Activated T-helper 1 cell treated with anti-CD3 and anti-CD28 coated beads, Interleukin-12 subunit alpha, Interleukin-12 subunit beta, Interleukin-2, Interleukin-4 antibody, amounts not matched to agents 30 ng/mL and 10 ng/mL and 1 ng/mL, durations not matched to agents 14 hours and 24 hours and 36 hours (primary cell): ENCODE measurements at places on chromosomes 13 and 19.

DNA sequence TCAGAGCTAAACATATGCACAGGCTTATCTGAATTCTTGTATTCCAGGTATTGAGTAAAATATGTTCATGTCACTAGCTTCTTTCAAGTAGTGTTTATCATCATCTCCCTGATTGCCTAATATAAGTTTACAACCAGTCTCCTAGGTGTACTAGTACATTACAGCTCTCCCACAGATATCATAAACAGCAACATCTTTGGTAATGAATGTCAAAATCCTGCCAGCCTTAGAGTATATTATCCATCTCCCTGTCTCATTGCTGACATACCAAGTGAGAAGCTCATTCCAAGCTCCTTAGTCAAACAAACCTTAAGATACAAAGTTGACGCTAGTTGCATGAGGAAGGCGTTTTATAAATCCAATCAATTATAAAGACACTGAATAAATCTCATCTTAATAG, 689.1 kb upstream of the GPC6 start:
- DNase-seq, result no peak

DNA sequence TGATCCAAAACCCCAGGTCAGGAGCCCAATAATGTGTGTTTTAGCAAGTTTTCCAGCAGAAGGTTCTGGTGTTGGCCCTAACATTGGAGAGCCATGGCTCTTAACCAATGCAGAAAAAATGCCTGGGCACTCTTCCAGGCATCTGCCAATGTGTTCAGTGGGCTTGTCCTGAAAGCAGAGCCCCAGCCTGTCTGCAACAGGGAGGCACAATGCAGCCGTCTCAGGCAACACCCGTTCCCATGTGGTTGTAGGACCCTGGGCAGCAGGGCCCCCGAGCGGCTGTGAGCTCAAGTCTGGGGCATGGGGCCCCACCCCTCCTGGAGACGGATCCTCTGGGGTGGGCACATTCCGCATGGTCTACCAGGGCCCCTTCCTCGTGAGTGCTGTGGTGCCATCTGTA, 58.1 kb upstream of the SIAH3 start:
- no peak for DNase-seq

GRCh38 chr19:52659013-52659412, 20.9 kb upstream of the ZNF83 start:
- no peak for DNase-seq

DNA sequence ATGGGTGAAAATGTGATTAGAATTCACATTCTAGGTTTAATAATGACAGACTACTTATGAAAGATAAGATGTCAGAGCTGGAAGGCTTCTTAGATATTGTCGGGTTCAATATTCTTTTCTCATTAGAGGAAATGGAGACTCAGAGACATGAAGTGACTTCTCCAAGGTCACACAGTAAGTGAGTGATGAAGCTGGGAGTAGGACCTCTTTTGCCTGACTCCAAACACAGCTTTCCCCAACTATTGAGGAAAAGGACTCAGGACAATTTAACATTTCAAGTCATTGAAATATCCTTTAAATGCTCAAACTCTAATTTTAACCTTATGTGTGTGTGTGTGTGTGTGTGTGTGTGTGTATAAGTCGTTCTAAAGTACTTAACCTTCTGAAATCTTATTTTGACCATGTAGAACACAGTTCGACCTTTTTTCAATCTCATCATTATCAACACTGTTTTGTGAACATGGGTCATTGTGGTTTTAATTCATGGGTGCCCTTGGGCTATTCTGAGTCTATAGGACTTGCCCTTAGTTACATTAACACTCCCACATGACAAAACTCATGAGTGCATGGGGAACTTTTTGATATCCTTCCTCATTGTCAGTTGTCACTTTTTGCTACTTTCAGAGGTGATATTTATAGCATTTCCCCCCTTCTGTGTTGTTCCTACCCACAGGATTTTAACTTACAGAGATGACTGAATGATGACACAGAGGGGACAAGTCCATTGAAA, 53.0 kb downstream of the LRCH1 start:
- DNase-seq, result no peak

GRCh38 chr19:9952276-9952675, 16.0 kb upstream of the OLFM2 start:
- DNase-seq, result no peak

- DNase-seq, result no peak
These were observed 17.2 kb downstream of the RASA3 start for GRCh38 chr13:114115191-114115671.

DNA sequence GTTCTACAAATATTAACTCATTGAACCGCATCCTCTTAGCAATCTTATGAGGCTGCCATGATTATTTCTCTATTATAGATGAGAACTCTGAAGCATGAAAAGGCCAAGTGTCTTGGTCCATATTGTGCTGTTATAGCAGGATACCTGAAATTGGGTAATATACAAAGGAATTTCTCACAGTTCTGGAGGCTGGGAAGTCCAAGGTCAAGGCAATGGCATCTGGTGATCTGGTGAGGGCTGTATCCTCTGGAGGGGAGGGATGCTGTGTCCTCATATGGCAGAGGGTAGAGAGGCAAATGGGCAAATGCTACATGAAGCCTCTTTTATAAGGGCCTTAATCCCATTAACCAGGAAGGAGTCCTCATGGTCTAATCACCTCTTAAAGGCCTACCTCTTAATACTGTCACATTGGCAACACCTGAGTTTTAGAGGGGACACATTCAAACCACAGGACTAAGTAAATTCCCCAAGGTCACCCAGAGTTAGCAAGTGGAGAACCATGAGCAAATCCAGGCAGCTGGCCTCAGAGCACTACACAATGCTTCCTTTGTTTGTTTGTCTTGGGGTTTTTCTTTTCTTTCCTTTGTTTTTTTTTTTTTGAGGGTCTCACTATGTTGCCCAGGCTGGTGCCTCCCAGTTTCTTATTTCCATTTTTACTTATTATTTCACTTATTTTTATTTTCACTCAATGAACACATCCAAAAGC, 55.9 kb upstream of the LATS2 start:
- DNase-seq, result no peak

- no peak for DNase-seq
These were observed 368.2 kb downstream of the COG6 start for GRCh38 chr13:40023595-40024203.

DNA sequence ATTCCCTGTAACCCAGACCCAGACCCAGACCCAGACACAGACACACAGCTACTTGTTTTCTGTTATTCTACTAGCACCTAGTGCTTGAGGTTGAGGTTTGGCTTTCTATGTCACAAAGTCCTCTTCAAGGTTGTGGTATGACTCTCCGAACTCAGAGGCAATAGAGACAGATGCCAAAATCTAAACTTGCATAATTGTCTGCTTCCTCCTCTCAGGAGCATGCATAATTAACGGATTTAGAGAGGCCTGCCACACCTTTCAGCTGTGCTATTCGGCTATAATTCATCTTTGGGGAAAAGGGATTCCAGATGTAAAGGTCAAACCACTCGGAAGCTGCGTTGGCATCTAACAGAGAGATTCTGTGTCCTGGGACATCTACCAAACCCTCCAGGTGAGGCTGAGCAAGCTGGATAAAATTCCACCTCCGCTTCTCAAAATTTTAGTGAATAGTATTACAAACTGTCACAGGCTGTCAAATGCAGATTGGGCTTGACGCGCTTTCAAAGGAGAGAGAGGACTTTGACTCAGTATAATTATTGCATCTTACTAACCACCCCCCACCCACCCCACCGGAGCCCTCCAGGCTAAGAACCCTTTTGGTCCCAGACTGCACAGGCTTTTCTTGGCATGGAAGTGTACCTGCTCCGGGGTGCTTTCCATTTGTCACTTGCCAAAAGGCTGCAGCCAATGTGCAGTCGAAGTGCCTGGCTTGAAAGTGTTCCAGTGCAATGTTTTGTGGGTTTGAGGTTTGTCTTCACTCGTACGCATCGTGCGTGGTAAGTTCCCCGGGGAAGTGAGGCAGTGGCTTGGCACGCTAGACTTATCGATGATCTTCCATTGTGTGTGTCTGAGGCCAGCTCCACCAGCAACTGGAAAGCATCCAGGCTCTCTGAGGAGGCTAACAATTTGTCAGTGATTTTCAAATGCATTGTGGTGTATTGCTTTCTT, 194.1 kb downstream of the TDRD3 start:
- no peak for DNase-seq

DNA sequence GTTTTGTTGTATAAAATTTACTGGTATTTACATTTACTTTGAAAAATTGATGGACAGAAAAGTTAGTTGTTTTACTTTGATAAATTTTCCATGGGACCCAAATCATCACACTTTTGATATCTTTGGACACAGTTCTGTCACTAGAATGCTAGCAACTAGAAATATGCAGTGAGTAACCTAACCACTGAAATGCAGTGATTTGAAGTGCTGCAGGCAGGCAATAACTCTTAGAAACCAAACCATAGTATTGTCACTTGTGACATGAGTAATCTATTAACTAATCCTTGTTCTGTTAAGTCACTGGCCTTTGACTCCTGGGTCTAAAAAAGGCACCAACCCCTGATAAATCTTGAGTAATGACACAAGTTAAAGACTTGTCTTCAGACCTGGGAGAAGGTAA, 620.0 kb upstream of the ATXN8OS start:
- no peak for DNase-seq

- no peak for DNase-seq
These were observed 38.8 kb downstream of the TDRD3 start for GRCh38 chr13:60435762-60436374.

- DNase-seq, result no peak
These were observed 47.7 kb downstream of the GSX1 start for GRCh38 chr13:27839809-27840467.

- no peak for DNase-seq
These were observed 243.5 kb downstream of the RGCC start for GRCh38 chr13:41700790-41701310.

DNA sequence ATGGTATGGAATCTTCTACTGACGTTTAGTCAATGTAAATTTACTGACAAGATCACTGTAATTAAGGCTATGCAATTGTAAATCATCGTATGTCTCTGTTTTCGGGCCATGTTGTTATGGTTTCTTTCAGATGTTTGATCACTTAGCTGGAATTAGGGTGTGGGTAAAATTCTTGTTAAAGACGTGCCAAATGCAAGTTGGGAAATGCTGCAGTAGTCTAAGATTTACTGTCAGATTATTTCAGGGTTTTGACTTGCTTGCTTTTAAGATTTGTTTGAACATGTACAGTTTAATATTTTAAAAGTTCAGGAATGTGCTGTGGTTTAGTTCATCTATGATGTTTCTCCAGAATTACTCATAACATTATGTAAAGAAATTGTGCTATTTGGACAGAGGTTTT, 10.8 kb downstream of the NDFIP2 start:
- DNase-seq, result no peak

DNA sequence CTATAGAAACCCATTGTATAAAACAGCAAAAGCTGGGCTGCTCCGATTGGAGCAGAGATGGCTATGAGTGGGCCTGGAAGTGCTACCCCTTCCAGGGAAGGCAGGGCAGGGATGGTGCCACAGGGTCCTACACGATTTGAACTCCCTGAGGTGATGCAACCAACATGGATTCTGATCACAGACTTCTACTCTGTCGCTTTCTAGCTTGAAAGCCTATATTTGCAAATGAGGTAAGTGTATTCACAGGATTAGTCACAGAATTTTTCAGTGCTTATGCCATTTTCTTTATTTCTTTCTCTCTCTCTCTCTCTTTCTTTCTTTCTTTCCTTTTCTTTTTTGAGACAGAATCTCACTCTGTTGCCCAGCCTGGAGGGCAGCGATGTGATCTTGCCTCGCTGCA, 179.0 kb downstream of the SPRY2 start:
- DNase-seq, result no peak

GRCh38 chr19:41433171-41433570, 6.0 kb upstream of the B3GNT8 start:
- no peak for DNase-seq

GRCh38 chr13:73591861-73592260, 533.1 kb downstream of the KLF5 start:
- DNase-seq, result no peak

GRCh38 chr19:31350033-31350692, 927 bp upstream of the TSHZ3 start:
- no peak for DNase-seq

GRCh38 chr19:14004619-14005348, 1.3 kb downstream of the RFX1 start:
- no peak for DNase-seq

- no peak for DNase-seq
These were observed 11.5 kb upstream of the SERPINE3 start for GRCh38 chr13:51327961-51328360.
